ENCODE measurements at places on chromosomes 4 and X.

DNA sequence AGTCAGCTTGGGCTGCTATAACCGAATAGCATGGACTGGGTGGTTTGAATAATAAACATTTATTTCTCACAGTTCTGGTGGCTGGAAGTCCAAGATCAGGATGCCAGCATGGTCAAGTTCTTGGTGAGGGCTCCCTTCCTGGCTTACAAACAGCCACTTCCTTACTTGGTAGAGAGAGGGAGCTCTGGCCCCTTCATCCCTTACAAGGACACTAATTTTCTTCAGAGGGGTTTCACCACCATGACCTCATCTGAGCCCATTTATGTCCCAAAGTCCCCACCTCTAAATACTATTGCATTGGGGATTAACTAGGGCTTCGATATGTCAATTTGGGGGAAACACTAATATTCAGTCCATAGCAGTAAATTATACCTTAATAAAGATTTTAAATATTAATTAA, 61.8 kb downstream of the CLNK start:
- DNase-seq: no peak

DNA sequence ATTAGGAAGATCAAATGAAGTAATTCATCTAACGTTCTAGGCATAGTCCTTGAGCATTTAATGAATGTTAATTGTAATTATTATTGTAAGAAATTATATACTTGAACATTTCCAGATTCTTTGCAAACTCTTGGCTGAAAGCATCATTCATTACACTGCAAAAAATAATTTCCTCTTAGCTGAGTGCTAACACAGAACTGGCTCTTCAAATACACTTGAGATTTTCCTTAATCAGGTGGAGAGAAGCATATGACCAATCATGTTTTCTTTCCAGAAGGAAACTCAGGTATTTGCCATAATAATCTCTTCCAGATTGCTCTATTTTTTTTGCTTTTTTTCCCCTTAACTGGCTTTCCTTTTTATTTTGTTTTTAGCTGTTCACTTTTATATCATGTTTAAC, 42.5 kb downstream of the SLC39A8 start:
- DNase-seq: no peak

- no peak for DNase-seq
These were observed 20.6 kb upstream of the COQ2 start for GRCh38 chr4:83305187-83305586.

DNA sequence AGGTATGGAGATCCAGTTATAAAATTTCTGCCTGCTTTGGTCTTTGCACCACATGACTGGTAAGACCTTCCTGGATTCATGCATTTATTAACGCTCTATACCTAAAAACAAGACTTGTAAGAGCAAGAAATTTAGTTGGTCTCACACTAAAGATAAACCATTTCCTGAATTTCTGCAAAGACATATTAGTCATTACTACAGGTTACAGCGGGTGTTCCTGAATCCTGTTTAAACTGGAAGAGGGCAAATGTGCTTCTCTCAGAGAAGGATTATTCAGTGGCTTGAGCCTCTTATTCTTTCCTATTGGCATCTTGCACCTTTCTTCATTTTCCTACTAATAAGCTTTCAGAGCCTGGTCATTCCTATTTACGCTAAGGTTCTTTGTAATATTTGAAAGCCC, 397.6 kb upstream of the TENM3 start:
- DNase-seq: no peak

DNA sequence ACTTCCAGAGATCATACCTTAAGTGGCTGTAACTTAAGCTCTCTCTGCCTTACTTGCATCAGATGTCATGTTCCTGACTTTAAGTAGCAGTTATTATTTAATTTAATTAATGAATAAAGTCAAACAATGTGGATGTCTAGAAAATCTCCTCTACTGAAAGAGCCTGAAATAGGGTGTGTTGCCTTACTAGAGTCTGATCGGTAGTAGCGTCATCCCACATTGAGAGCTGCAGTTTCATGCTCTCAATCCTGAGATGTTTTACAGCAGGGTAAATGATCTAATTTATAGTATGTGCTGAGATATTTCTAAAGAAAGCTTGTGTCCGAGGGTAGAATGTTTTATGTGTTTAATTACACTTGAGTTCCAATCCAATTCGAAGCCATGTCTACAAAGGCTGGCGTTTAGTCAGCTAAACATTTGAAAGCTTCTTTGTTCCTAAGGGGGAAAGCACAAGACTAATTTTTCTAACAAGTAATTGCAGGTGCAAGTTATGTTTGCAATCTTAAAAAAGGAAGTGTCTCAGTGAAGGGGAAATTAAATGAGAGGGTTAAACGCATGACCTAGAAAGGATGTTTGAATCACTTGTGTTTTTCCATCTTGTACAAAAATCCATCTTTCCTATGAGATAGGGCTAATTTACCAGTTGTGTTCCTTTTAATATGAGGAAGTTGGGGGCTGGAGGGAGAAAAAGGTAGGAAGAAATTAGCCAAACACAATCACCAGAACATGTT, 391.0 kb upstream of the MAGEB2 start:
- no peak for DNase-seq

- DNase-seq: no peak
These were observed 276.7 kb downstream of the UNC5C start for GRCh38 chr4:95272036-95272435.

- DNase-seq: no peak
These were observed 70.2 kb downstream of the MTNR1A start for GRCh38 chr4:186485150-186485549.

GRCh38 chr4:185344743-185345538, 50.8 kb downstream of the LRP2BP start:
- DNase-seq: no peak

DNA sequence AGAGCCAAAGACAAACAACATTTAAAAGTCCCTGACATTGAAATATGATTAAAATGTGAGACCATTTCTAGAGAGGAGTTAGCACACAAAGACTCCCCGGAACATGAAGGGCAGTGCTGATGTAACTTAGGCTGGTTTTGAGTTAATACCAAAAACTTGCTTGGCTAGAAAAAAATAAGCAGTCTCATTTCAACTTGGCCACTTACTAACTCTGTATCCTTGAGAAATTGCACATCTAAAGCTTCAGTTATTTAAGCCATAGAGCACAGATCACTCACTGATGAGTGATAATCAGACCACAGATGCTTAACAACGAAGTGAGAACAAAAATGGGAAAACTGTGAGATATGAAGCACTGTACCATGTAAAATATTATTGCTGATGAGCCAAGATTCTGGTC, 65.9 kb upstream of the MAOA start:
- no peak for DNase-seq

Data from KG1 (cell line).